Stimulated activated CD8-positive, alpha-beta memory T cell treated with anti-CD3 and anti-CD28 coated beads, Interleukin-12 subunit alpha, Interleukin-12 subunit beta, amount 100 ng/mL, for 1 hour (primary cell): ENCODE measurements at places on chromosomes 7 and 10.

GRCh38 chr7:92622030-92622429, 31.8 kb upstream of the FAM133B start:
- DNase-seq, result no peak

DNA sequence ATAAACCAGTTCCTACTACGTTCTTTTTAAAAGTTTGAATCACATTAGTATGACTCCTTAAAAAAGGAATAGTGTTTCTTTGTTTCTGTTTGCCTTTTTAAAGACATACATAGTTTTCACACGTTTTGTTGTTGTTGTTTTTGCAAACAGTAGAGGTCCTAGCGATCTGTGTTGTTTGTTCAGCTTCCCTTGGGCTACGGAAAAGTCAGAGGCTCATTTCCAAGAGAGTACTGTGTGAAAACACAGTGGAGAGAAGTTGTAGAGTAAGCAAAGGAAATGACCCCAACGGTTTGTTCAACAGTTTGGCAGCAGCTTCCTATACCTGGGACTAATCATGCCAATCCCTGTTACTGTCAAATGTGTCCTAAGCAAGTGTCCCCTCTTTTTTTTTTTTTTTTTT, 87.1 kb upstream of the STEAP1 start:
- no peak for DNase-seq

- no peak for DNase-seq
Observed at GRCh38 chr10:58715061-58715460, 202.4 kb downstream of the BICC1 start.

DNA sequence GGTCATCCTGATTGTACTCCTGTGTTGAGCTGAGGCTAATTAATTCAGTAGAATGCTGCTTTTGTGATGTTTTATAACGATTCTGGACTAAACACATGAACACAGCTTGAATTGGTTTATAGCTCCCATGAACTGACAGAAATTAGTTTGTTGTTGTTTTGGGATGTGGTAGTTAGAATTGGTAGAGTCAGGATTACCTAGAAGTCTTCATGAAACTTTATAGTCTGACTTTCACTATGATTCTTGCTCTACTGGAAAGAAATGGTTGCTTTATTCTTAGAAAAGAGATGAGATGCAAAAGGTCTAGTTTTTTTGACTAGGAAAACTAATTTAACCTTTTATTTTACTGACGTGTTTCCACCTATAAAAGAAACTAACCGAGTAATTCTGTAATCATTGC, 23.4 kb upstream of the TRUB1 start:
- DNase-seq, result no peak

- no peak for DNase-seq
Observed at GRCh38 chr10:91519899-91520514, 109.9 kb downstream of the HECTD2 start.

- DNase-seq, result no peak
Observed at GRCh38 chr10:23406409-23406808, 32.5 kb upstream of the OTUD1 start.

DNA sequence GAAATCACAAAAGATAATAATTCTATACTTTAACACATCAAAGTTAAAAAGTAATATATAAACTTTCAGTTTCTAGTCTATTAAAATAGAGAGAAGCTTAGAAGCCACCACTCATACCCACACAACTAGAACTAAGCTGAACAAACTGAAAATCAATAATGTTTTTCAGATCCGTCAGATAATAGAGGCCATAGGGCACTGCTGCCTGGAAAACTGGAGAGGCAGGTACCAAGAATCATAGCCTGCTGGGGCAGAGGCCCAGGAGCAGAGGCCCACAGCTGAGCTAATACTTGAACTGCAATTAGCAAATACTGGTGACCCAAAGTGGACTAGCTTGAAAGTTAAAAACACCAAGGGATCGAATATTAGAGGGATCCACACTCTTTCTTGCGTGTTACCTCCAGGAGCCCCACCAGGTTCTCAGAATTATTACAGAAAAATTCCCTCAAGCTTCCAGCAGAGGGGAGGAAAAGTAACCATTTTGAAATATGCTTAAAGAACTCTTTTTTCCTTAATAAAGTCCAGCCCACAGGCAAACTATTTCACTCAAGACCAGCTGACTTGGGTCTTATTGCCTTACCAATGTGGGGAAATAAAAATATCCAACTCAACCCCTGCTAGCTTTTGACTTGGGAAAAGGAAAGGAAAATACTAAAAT, 774.1 kb upstream of the IGFBP3 start:
- DNase-seq, result no peak

DNA sequence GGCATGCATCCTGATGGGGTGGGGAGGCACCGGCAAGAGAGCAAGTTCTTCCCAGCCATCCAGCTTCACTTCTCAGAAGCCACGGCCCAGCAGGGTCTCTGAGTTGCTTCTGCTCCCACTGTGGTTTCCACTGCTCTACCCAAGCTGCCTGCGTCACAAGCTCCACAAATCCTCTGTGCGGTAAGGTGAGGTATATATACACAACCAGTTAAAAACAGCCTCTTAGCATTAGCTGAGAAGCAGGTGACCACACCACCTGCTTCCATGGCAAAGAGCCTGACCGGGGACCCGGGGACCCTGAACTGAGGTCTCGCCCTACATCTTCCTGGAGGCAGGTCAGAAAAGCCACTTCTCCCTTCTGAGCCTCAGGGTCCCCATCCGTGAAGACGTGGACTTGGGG, 46.9 kb upstream of the NPFFR1 start:
- no peak for DNase-seq
